Neural crest cell (in vitro differentiated cells): ENCODE measurements at places on chromosomes 13 and 19.

GRCh38 chr19:16315825-16316505 lies 8.7 kb upstream of the KLF2 start:
- DNase-seq: no peak

DNA sequence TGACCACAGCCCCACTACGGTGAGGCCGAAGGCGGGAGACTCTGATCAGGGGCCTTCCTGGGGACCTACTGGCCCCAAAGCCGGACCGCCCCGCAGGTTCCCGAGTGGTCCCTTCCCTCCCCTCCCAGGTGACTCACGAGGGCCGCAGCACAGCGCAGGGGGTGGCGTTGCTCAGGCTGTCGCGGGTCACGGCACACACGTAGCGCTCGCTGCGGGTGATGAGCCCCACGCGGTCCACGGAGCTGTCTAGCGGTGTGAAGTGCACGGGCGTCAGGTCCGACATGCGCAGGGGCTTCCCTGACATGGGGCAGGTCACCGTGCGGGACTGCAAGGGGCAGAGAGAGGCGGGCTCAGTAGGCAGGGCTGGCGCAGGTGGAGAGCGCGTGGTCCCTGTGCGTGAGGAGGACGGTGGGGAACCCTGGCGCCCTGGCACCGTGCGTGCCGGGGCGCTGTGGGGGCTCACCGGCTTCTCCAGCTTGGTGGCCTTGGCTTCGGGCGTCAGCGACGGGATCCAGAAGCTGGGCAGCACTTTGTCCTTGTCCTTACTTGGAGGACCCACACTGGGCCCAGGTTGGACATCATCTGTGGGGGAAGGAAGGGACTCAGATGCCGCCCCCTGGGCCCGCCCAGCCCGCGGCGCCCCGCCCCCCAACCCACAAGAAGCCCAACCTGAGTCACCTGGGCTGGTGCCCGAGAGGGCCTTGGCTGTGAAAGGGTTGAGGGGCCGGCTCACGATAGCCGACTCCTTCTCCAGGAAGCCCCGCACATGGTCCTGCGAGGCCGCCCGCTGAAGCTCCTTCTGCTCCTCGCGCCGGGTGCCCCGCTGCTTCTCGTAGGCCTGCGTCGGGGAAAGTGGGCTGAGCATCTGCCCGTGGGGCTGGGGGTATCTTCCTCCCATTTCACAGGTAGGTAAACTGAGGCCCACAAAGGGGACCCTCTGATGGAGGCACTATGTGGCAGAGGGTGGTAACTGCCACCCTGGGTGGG lies 23.7 kb downstream of the NOSIP start:
- no peak for DNase-seq

DNA sequence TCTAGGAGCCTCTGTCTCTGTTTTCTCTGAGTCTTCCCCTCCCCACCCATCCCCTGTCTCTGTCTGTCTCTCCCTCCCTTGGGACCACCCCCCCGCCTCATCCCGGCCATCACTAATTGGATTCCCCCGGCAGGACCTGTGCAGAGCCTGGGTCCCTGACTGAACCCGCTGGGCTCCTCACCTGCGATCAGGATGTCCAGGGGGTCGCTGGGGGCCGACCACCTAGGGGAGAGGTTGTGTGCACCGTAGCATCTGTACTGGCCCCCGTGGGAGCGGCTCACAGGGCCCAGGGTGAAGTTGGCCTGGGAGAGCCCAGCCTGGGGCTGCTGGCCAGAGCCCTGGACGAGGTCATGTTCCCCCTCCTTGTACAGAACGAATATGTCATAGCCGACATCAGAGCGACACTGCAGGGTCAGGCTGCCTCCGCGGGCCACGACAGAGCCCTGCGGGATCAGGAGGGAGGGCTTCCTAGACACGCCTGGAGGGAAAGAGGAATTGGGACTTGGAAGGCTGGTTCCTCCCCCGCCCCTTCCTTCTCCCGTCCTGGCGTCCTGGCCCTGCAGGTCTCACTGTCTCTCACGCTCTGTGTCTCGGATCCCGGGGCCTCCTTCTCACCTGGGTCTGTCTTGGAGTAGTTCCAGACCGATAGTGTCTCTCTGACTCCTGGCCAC lies 1.8 kb downstream of the LILRB5 start:
- DNase-seq: no peak

- DNase-seq: no peak
Measured at GRCh38 chr13:111210544-111211469, 95.7 kb downstream of the ARHGEF7 start.

GRCh38 chr13:43905435-43906031 lies 25.8 kb downstream of the LACC1 start:
- peak; percentile 41 for DNase-seq

DNA sequence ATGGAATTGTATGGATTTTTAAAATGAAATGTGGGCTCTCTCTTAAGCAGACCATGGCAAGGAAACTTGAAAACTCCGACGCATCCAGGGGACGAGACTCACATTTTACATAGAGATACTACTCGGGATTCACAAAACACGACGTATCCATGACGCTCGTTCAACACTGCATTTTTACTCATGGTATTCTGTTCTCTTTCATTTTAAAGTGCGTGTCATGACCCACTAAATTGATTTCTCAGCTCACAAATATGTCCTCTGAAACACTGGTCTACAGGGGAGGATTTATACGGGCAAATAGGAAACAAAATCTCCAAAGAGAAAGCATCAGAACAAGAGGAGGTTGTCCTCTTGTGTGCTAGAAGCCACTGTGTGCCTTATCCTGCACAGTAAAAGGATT lies 523.5 kb downstream of the MYO16 start:
- no peak for DNase-seq

GRCh38 chr19:47156861-47157430 lies 26.3 kb downstream of the SAE1 start:
- no peak for DNase-seq

- DNase-seq: no peak
Measured at GRCh38 chr13:52638666-52639328, 3.4 kb upstream of the HNRNPA1L2 start.

GRCh38 chr19:40413291-40413845 lies at the start of gene PRX:
Gene PRX, minus strand, starts transcription at chr19:40413378. Its CDS starts 5,446 bp downstream, at chr19:40407932.
- DNase-seq: no peak

DNA sequence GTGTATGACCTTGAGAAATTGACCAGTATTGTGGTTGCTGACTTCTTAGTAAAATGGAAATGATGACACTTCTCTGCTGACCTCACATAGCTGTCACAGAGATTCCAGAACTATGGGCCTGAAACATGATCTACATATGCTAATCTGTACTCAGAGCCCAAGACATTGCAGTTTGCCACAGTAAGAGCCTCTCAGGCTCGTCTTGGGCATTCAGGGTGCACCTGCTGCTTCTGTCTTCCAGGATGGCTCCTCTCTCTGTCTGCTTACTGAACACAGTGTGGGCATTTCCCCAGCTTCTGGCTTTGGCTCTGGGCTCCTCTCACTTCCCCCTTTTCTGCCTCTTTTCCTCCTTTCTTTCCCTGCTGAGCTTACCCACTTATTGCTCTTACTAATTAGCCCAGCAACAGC lies 22.3 kb upstream of the SLC46A3 start:
- no peak for DNase-seq

- no peak for DNase-seq
Measured at GRCh38 chr13:93316841-93317240, 90.2 kb downstream of the GPC6 start.

DNA sequence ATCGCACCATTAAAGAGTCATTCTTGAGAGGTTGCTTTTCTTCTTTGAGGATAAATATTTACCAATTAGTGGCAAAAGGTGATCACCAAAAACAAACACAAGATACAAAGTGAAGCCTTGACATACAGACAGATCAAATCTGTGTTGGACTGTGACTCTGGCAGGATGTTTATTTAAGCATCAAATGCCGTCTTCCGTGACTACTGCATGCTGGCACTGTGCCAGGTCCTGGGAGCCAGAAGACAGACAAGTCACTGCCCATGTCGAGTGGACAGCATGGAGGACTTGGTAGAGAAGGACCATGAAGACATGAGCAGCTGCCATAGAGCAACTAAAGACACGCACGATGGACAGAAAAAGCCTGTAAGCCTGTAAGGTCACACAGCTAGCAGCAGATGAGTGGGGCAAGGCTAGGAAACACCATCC lies 92.8 kb upstream of the FARP1 start:
- no peak for DNase-seq

- no peak for DNase-seq
Measured at GRCh38 chr13:110832205-110832479, 82.7 kb downstream of the ANKRD10 start.

DNA sequence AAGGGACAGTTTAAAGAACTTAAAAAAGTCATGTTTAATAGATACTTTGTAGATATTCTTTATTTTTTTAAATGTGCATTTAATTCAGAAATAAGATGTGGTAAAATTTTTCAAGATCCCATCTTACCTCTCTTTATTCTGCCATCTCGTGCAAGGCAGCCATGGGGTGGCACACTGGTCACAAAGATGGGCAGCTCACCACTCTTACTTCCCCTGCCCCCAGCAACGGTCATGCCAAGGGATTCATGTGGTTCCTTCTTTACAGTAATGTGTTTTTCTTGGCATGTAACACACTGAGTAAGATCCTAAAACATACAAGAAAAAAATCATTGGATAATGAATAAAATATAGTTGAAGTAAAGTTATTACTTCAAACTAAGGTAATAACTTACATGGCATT lies 64.2 kb downstream of the LNX2 start:
- no peak for DNase-seq

DNA sequence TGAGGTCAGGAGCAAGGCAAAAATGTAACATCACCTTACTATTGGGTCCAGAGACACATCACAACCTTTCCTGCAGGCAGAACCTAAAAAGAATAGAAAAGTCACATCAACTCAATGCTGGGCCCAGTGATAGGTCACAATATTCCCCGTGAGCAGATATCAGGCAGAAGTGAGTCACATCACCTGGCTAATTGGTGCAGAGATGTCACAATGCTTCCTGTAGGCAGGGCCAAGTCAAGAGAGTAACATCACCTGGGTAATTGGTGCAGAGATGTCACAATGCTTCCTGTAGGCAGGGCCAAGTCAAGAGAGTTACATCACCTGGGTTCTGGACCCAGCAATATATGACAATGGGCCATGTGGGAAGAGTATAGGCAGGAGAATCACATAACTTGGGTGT lies 63.4 kb downstream of the ZNF726 start:
- DNase-seq: no peak

- no peak for DNase-seq
Measured at GRCh38 chr19:33405254-33405552, 31.7 kb downstream of the CEBPG start.

DNA sequence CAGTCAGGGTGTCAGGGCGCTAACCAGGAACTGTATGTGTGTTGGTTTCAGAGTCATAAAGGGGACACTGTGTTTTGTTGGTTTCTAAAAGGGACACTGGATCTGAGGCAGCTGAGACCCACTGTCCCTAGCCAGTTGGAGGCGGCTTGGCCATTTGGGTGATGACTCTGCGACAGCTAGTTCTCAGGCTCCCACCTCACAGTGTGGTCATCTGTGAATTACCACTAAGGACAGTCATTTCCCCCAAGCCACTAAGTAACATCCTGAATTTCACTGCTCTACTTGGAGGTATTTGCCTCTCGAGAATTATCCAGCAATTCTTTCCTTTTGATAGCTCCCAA lies 51.5 kb downstream of the EPS15L1 start:
- no peak for DNase-seq

DNA sequence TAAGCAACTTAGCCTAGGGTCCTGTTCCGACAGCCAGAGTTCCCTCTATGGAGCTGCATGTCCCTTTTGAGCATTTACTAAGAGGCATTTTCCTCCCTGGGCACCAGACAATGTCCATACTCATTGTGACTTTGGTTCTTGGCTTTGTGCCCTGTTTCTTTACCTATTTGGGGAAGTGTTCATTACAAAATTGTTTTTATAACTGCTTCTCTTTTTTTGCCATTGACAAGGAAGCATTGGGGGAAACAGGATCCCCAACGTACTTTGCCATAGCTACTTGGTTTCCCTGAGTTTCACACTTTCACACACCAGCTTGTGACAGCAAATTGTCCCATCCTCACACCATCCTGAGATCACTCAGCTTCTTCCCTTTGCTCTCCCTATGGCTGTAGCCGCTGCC lies 81.1 kb upstream of the SIAH3 start:
- DNase-seq: no peak

DNA sequence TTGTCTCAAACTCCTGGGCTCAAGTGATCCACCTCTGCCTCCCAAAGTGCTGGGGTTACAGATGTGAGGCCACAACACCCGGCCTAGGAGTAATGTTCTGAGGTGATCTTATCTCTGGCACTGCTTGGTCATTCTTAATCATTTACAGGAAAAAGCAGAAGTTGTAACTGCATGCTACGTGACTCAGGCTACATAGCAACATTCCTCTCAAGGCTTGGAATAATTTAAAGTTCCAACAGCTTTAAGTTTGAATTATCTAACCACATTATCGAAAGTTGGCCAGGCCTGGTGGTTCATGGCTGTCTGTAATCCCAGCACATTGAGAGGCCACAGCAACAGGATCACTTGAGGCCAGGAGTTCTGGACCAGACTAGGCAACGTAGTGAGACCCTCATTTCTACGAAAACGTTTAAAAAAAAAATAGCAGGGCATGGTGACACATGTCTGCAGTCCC lies 3.9 kb upstream of the B9D2 start:
- DNase-seq: no peak
